ENCODE measurements at places on chromosomes 1 and 21.

GRCh38 chr1:215192306-215192705 lies 109.8 kb downstream of the KCNK2 start:
- DNase-seq = no peak

GRCh38 chr1:226891846-226892523 lies 21.6 kb downstream of the PSEN2 start:
- DNase-seq = no peak

GRCh38 chr1:147168626-147169058 lies 3.6 kb downstream of the PRKAB2 start:
- no peak for DNase-seq

DNA sequence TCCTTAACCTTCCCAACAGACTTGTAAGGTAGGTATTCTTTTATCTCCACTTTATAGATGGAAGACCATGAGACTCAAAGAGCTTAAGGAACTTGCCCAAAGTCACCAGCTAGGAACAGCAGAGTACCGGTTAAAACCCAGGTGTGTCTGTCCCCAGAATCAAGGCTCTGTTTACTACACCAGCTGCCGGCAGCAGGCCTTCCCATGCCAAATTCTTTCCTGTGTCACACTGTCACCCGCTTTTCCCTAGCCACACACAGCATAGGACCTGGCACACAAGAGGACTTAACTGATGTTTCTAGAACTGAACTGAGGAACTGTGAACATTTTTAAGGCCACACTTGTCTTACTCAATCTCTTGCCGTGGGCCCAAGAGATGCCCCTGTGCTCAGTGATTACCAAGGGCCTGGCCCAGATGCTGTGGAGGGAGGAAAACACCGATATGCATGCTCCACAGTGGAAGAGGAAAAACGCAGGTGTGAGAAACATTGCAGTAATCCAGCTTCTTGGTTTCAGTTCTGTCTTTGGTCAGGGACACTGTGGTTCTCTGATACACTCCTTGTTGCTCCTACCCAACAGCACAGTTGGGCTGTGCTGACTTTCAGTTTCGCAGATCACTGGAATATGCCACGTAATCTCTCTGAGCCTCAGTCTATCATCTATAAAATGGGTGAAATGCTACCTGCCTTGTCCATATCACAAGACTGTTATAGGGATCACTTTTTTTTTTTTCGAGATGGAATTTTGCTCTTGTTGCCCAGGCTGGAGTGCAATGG lies 13.9 kb upstream of the LY9 start:
- DNase-seq = no peak

GRCh38 chr1:8122160-8122476 lies 96.0 kb upstream of the ERRFI1 start:
- DNase-seq = no peak

- DNase-seq = no peak
Measured at GRCh38 chr1:10728595-10729410, 67.6 kb downstream of the CASZ1 start.

GRCh38 chr1:189662190-189662589 lies 815.5 kb downstream of the BRINP3 start:
- DNase-seq = no peak

DNA sequence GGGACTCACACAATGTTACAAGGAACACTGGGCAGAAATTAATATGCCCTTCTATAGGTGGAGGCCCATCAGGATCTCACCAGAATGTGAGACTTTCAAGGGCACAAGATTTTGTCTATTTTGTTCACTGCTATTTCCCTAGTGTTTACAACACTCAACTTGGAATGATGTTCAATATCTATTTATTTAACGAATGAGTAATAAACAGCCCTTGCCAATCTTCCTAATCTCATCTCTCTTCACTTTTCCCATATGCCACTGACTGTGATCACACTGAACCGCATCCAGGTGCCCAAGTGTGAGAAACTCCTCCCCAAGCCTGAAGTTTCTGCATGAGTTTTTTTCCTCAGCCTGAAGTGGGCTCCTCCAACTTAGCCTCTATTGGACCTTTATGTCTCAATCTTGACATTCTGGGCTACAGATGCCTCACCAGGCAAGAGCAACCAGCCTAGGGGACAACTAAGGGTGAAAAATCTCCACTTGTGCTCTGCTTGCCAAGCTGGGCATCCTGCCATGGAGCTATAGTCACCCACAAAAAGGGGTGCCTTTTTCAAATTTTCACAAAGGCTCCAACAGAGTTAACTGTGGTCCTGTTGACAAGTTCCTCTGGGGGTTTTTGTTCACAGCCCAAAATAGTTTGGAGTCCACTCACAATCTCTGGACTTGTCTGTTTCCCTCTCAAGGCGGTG lies 105.6 kb downstream of the PLPP3 start:
- no peak for DNase-seq

DNA sequence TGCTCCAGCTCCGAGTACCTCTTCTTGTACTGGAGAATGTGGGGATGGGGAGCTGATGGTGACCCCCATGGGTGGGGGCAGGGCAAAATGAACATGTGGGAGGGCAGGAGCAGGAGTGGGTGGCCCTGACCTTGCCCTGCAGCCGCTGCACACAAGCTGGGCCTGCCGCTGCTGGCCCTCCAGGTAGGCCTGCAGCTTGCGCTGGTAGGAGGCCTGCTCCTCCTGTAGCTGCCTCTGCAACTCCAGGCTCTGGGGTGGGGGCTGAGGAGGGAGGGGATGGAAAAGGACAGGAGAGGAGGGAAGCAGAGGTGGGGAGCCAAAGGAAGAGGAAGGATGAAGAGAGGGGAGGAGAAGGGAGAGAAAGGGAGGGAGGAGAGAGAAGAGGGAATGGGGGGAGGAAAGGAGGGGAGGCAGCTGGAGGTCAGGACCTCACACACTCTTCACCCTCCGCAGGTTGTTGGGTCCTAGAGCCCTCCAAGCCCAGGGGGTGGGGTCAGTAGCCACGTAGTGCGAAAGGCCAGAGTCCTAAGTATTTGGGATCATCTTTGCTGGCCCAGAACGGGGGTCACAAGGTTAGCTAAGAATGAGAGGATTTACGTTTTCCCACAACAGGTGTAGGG lies 22.9 kb downstream of the RNU1-1 start:
- DNase-seq = no peak

DNA sequence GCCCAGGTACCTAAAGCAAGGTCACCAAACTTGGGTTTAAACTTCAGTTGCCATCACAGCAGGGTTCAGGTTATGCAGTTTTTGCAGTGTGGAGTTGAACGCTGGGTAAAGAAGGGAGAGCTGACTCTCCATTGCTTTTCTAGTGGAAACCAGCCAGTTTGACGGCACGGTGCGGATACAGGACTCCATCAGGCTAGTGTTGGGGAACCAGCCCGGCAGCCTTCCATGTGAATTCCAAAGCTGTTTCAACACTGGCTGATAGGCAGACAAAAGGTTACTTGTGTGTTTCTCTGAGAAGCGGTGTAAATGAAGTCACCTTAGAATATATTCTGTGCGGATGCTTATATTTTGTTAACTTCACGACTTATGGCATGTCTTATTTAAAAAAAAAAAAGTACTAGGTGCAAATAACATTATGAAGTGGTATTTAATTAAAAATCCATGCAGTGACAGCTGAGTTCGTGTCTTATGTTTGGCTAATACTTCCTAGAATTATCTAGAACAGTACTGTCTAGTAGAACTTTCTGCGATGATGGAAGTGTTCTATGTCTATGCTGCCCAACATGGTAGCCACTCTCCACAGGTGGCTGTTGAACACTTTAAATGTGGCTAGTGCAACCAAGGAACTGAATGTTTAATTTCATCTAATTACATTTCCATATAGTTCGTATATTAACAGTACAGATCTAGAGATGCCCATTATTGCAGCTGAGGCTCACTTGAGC lies 29.9 kb upstream of the RCAN3 start:
- no peak for DNase-seq

DNA sequence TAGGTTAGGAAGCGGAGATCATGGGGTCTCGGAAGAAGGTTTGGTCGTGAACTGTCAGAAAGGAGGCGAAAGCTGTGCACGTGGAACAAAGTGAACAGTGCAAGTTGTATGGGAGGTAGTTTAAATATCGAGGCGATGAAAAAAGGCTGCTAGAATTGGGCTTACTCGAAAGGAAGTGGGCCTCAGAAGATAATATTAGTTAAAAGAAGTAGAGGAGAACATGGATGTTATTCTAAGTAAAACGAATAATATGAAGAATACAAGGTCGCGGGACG lies 571 bp downstream of the WDR3 start:
- no peak for DNase-seq

DNA sequence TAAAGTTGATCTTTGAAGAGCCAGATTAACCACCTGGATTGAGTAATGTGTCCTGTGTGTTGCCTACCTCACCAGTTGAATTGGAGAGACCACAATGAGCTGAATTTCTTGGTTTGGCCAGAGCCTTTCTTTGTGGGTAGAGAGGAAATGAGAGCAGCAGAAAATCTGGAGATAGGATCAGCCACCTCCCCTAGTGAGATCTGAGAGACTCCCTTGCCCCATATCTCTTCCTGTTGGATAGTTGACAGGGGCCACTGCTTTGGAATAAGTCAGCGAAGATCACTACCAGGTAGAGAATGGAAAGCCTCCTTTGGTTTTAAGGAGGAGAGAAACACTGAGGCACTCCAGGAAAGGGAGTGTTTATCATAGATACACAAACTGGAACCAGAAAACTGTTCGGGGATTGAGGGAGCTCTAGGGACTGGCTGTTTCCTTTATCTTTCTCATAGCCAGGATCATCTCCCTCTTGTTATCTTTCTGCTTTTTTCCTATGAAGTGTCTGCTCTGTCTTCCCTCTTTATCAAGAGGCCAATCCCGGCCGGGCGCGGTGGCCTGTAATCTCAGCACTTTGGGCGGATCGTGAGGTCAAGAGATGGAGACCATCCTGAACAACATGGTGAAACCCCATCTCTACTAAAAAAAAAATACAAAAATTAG lies 21.3 kb upstream of the ZNF326 start:
- no peak for DNase-seq

- no peak for DNase-seq
Measured at GRCh38 chr1:40736085-40736531, 44.6 kb downstream of the NFYC start.

- DNase-seq = no peak
Measured at GRCh38 chr1:8061673-8062386, 35.7 kb upstream of the ERRFI1 start.

GRCh38 chr1:951364-951763 lies 7.7 kb downstream of the NOC2L start:
- DNase-seq = no peak

GRCh38 chr1:150906329-150906728 lies 19.4 kb downstream of the CTXND2 start:
- DNase-seq = no peak

DNA sequence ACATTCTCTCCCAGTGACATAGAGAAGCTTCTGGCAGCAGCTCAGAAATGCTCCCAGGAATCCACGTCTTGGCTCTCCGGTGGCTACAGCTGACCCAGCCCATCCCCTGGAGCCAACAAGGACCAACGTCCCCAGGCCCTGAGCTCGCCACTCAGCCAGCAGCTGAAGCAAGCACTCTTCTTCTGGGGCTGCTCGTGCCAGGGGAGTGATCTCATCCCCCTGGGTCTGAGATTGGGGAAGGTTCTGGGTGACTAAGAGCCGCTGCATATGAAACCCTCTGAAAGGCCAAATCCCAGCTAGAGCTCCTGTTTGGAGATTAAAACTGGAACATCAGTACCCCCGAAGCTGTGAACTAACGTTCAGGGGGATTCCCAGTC lies 487.9 kb downstream of the NPHP4 start:
- no peak for DNase-seq

- DNase-seq = no peak
Measured at GRCh38 chr1:78227705-78228635, 182.2 kb downstream of the GIPC2 start.

DNA sequence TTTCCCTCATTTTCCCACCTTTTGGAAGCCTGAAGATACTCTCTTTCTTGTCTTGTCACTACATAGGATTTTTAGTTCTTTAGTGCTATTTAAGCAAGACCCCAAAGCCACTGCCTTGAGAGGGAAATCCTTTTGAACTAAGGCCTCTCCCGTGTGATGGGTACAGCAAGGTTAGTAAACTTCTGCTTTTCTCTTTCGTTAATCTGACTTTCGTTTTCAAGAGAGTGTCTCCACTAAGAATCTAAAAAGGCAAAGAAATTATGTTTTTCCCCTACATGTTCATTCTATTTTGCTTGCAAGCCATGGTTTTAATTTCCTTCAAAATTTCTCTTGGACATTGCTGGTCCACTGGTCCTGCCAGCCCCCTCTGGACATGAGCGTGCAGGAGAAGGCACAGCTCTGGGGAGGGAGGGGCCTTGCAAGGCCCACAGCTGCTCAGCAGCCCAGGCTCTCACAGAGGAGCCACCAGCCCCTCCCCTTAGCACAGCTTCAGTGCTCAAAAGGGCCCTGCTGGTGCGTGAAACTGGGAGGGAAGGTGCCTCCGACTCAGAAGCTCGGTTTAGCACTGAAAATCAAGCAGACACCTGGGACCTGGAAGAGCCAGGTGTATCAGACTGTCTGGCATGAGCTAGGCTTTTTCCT lies 210.9 kb upstream of the GALNT2 start:
- DNase-seq = no peak

DNA sequence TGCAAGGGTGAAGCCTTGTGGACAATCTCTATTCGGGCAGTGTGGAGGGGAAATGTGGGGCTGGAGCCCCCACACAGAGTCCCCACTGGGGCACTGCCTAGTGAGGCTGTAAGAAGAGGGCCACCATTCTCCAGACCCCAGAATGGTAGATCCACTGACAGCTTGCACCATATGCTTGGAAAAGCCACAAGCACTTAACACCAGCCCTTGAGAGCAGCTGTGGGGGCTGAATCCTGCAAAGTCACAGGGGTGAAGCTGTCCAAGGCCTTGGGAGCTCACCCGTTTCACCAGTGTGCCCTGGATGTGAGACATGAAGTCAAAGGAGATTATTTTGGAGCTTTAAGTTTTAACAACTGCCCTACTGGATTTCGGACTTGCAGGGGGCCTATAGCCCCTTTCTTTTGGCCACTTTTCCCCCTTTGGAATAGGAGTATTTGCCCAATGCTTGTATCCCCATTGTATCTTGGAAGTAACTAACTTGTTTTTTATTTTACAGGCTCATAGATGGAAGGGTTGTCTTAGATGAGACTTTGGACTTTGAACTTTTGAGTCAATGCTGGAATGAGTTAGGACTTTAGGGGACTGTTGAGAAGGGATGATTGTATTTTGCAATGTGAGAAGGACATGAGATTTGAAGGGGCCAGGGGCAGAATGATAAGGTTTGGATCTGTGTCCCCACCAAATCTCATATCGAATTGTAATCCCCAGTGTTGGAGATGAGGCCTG lies 16.3 kb upstream of the COL6A1 start:
- DNase-seq = no peak

DNA sequence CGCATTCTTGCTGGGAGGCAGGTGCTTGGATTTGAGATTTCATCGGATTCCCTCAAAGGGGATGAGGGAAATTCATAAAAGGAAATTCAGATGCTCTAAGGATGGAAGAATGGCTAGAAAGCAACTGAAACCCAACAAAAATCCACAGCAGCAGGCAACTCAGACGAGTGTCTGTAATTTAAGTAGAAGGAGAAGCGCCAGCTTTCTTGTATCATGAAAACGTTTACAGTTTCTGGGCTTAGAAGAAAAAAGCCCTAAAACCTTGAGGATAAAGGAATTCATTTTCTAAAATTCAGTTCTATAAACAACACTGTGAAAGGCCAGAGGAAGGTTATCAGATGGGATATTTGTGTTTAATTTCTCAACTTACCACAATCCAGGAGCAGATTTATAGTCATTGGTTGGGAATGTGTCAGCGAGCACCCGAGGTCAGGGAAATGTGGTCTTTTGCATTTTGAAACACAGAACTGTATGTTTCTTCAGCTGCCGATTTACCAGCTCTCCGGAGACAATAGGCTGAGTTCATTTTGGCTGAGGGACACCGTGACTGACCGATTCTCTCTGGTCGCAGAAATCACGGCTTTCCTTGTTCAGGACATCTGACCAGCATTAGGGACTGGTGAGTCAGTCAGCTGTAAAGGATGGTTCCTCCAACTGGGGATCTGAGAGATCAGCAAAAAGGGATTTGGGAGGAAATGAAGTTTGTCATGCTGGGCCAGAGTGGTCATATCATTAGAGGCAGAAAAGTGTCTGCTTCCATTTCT lies 111.6 kb upstream of the ERRFI1 start:
- DNase-seq = no peak

Data from activated CD4-positive, alpha-beta T cell treated with anti-CD3 and anti-CD28 coated beads, Interleukin-2, amount 50 U/mL, for 48 hours (primary cell).